ENCODE measurements at places on chromosomes 11 and 22.
A peak's percentile ranks its signal among the peaks of the same experiment; 100 is the strongest.

DNA sequence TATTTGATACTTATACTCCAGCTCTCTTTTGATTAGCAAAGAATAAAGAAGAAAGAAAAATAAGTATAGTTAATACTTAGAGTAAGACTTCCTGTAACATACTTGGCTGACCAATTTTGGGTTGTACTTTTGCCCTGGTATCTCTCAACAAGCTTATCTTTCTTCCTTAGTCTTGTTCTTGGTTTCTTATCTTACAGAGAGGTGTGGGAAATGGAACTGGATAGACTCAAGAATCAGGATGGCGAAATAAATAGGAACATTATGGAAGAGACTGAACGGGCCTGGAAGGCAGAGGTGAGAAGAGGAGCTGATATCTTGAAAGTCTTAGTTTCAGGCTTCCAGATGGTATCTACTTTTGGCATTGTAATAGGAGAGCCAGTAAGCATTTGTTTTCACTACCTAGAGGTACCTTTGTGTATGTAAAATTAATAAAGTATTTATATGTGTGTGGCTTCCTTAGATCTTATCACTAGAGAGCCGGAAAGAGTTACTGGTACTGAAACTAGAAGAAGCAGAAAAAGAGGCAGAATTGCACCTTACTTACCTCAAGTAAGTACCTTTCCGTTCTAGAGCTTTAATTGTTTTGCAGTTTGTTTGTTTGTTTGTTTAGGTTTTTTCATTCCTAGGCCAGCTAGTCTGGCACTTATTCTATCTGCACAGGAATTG lies 11.3 kb upstream of the BACE1-AS start:
- DNase-seq = no peak

GRCh38 chr11:102653744-102654291 lies 28.7 kb upstream of the MMP20 start:
- no peak for DNase-seq

- DNase-seq = no peak
Observed at GRCh38 chr11:57131080-57131790, 50.5 kb upstream of the LRRC55 start.

- peak; percentile 22 for DNase-seq
Observed at GRCh38 chr11:6604790-6605189, 1.2 kb downstream of the ILK start.

- peak; percentile 5 for DNase-seq
Observed at GRCh38 chr11:8282631-8283030, 19.0 kb upstream of the LMO1 start.

GRCh38 chr11:59931688-59932087 lies 6.5 kb upstream of the OOSP1 start:
- no peak for DNase-seq

GRCh38 chr11:128957202-128957482 lies 14.5 kb upstream of the TP53AIP1 start:
- DNase-seq = no peak

- DNase-seq = no peak
Observed at GRCh38 chr22:29291215-29291614, 15.2 kb upstream of the GAS2L1 start.

DNA sequence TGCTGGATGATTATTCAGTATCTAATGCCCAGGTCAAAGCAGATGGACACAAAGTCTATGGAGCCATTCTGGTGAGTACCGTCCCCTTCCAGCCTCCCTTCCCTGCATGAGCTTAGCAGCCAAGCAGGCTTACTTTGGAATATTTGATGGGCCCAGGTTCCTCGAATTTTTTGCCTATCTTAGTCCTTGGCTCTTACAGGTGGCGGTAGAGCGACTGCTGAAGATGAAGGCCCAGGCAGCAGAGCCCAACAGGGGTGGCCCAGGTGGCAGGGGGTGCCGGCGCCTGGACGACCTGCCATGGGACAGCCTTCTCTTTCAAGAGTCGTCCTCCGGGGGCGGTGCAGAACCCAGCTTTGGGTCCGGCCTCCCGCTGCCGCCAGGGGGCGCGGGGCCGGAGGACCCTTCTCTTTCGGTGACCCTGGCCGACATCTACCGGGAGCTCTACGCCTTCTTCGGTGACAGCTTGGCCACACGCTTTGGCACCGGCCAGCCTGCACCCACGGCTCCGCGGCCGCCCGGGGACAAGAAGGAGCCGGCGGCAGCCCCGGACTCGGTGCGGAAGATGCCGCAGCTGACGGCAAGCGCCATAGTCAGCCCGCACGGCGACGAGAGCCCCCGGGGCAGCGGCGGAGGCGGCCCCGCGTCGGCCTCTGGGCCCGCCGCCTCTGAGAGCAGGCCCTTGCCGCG lies 741 bp upstream of the TMEM179B start:
- peak; percentile 92 for DNase-seq

- DNase-seq = no peak
Observed at GRCh38 chr11:86487671-86488070, 113.0 kb downstream of the CCDC81 start.

DNA sequence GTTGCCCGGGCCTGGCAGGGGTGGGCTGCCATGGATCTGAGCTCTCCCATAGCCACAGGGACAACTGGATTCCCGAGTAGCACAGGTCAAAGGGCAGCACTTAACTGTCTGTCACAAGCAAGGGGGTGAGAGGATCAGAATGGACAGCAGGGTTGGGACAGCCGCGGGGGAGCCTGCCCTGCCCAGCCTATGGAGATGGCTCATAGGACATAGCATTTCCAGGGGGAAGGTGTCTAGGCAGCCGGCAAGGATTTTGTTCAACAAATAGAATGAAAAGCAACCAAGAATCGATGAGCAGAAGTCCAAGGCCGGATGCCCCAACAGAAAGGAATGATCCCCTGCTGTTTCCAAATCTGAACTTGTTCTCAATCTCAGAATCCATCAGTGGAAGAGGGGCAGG lies 92.9 kb downstream of the RPS6KA4 start:
- DNase-seq = no peak

DNA sequence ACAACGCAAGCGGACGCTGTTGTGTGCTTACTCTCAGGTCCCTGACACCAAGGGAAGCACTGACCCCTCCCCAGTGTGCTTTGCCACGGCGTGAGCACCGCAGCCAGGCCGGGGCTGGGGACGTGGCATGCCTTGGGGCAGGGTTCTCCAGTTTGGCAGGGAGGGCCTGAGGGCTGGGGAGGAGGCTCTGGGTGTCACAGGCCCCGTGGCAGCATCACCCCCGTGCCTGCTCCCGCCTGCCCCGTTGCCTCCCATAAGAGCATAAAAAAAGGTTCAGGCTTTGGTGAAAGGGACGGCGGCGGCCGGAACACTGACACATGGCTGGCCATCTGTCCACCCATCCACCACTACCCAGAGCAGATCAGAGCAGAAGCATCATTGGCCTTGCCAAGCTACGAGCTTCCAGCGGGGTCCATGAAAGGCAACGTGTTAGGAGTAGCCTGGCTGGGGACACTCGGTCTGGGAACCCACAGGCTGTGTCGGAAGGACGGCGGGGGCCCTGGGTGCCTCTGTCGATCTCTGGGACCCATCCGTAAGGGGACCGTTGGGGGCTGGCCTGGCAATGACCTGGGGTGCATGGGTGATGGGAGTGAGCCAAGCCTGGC lies 183.0 kb downstream of the IGLL1 start:
- no peak for DNase-seq

- DNase-seq = no peak
Observed at GRCh38 chr11:61287338-61287977, 7.7 kb downstream of the VWCE start.

GRCh38 chr11:122007601-122008071 lies 108.4 kb downstream of the BLID start:
- DNase-seq = no peak

DNA sequence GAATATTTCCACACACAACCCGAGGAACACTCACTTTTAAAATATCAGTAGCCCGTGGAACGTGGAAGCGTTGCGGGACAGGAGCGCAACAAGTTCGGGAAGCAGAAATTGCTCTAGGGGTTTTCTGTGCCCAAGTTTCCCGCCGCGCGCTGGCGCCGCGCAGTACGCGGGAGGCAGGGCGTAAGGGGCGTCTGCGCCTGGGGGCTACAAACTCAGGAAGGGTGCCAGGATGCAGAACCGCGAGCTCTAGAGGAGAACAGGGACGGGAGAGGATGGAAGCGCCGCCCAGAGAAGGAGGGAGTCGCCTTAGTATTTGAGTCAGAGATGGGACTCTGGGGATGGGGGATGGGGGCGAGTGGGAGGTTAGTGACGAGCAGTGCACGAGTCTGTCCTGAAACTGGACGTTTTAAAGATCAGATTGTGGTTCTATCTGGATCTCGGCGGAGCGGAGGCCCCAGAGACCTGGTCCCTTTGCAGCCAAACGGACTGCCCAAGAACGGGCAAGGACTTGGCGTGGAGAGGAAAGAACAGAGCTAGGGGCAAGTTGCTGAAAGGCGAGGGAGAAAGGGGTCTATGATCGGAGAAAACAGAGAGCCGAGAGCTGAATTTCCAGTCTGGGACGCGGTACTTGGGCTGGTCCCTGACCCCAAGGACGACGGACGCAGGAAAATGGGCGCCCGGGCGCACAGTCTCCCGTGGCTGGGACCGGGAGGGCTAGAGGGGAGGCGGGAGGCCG lies 4.7 kb downstream of the BSX start:
- DNase-seq = no peak

- no peak for DNase-seq
Observed at GRCh38 chr22:17922925-17923903, 101.1 kb downstream of the MICAL3 start.

DNA sequence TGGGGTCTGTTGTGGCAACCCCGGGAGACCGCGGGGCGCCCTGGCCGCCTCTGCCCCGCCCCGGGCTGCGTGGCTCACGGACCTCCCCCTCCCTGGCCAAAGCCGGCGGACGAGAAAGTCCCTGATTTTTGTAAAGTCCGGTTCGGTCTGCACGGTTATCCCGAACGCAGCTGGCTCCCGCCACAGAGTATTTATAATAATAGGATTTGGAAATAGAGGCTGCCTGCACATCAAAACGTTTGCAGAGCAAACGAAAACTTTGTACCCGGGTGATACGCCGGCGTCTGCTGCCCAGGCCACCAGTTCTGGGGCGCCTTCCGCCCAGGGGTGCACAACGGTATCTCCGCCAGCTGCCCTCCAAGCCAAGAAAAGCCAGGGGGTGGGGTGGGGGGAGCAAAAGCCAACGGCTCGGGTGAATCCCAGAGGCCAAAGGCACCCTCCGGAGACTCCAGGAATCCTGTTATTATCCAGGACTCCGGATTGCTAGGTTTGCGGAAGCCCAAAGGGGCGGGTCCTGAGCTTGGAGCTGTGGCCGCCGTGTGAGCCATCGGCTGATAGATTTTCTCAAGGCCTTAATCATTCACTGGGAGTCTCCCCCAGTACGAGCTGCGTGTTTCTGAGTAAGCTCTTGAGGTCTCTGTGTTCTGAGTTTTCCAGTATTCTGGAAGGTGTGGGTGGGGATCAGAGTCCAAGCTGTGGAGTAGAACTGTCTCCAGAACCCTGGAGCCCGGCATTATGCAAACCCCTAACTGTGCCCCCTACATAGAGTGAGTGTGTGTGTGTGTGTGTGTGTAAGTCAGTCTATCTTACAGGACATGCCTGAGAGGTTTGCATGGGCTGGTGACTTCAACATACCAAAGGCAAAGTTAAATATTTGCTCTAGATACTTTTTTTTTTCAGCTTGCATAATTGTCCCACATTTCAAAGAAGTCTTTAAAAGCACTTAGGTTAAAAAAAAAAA lies 673 bp upstream of the SHANK2 start:
- DNase-seq = no peak

DNA sequence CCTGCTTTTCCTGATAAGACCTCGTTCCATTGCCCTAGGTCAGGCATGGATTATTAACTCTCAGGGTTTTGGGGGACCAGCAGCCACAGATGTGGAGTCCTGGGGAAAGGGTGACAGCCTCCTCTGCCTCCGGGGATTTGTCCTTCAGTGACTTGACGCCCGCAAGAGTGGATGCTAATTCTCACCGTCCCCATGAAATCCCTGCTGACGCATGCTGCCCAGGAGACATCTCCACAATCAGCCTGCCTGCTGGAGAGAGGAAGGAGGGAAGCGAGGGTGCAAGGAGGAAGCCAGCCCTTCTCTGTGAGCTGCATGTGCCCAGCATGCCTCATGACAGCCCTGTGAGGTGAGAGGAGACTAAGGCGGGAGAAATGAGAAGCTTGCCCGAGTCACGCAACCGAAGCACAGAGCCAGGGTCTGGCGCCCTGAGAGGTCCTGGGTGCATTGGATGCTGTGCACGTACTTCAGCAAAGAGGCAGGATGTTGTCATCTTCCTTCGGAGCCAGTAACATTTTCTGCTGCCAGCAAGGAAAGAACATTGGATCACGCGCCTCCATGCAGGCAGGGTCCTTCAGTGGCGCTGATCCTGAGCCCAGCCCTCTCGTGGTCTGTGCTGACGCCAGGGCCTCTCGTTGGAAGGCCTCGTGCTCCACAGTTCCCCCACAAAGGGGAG lies 27.3 kb upstream of the KRTAP5-6 start:
- DNase-seq = no peak

DNA sequence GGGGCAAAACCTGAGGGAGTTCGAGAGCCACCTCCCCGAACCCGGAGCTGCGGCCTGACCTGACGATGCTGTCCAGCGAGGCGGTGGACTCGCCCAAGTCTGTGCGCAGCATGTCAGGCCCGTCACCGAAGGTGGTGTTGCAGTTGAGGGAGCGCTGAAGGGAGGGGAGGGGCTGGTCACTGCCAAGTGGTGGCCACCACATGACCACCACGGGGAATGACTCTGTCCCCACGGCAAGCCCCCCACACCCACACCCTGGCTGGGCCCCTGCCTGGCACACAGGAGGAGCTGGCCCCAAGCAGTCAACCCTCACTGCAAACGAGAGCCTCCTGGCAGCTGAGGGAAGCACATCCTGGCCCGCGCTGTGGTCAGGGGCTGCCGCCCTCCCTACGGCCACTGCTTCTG lies 30.8 kb downstream of the TRMU start:
- no peak for DNase-seq

DNA sequence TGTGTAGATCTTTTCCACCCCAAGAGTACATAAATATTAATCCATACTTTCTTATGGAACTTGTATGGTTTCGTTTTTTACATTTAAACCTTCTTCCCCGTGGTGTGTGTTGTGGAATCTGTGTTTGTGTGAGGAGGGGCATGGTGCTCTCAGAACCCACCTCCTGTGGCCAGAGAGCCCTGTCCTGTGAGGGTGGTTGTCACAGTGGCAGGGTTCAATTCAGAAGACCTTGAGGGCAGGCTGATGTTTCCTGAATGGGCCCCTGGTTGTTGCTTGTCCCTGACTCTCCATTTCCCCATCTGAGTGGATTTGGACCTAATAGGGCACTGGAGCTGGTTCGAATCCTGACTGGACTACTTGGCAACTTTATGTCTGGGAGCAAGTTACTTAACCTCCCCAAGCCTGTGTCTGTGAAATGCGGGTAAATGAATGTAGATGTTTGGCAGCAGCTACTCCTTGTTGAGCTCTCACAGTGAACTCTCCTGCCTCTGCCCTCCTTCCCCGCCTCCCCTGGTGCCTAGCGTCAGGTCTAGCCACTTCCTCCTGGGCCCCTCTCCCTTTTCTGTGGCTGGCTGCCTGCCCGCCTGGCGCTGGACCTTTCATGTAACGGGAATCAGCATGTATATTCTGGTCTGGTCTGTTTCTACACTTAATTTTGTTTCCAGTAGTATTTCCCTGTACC lies 7.3 kb downstream of the NEAT1 start:
- DNase-seq = peak; percentile 76

- no peak for DNase-seq
Observed at GRCh38 chr11:73761403-73761945, 600 bp upstream of the RAB6A start.

All from activated CD8-positive, alpha-beta memory T cell treated with anti-CD3 and anti-CD28 coated beads, Interleukin-2, amount 10 ng/mL, durations not matched to agents 7 days and 5 days (primary cell).